Midbrain (tissue), 1 donor: ENCODE measurements at places on chromosomes 11 and 22.

- DNase-seq = peak; percentile 8
Observed at GRCh38 chr11:130370845-130371590, 56.3 kb upstream of the ZBTB44 start.

- no peak for DNase-seq
Observed at GRCh38 chr11:2358754-2359442, 18.2 kb upstream of the CD81 start.

GRCh38 chr11:126403658-126404057 is 48.2 kb downstream of the ST3GAL4 start:
- DNase-seq = no peak

- peak; percentile 1 for DNase-seq
Observed at GRCh38 chr11:100632941-100633452, 54.1 kb upstream of the ARHGAP42 start.

DNA sequence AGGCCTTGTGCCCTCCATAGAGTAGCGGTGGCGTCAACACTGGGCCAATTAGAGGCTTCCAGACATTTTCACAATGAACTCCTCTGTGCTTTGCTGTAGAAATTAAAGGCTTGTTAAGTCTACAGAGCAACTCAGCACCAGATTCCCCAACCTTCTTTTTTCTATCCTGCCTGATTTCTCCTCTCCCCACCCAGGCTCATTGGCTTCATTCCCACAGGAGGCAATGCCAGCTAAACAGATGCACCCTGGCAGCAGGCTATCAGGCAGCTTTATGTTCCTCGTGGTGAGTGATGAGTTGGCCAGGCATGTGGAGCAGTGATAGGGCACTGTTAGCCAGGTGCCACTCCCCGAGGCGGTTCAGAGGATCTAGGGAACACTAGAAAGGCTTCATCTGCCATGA is 4.8 kb downstream of the DIXDC1 start:
- peak; percentile 50 for DNase-seq

GRCh38 chr11:45816614-45817013 is 11.7 kb downstream of the SLC35C1 start:
- DNase-seq = no peak

- no peak for DNase-seq
Observed at GRCh38 chr11:15347969-15348734, 233.4 kb downstream of the INSC start.

GRCh38 chr22:23495614-23496444 is 84.3 kb downstream of the IGLL1 start:
- DNase-seq = no peak

DNA sequence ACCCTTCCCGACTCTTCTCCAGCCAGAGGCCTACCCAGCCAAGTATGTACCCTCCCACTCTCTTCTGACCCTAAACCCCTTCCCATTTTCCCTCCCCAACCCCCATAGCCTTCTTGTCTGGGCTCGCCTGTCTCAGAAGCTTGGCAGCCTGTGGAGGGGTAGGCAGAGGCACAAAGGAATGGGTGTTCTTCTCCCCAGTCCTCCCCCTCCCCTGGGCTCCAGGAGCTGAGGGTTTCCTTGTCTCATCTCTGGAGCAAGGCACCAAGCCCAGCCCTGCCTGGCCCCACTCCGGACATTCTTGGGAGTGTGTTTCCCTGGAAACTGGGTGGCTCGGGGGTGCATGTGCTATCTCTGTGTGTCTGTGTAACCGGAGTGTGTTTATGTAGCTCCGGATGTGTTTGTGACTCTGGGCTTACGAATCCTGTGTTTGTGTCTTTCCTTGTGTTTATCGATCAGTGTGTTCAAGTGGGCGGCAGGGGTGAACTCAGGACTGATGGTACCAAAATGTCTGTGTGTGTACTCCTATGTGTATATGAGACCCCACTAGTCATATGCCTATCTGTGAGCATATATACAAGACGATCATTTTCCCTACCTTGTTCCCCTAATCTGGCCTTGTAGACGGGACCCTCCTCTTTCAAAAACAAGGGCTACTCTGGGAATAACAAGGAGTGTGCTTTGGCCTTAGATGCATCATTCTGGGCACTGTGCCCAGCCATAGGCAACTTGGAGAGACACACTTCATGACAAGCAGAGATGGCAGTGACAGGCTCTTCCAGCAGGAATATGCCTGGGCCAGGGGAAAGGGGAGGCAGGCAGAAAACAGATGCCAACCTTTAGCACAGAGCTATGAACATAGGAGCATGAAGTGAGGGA is 10.9 kb downstream of the PHLDB1 start:
- peak; percentile 61 for DNase-seq

DNA sequence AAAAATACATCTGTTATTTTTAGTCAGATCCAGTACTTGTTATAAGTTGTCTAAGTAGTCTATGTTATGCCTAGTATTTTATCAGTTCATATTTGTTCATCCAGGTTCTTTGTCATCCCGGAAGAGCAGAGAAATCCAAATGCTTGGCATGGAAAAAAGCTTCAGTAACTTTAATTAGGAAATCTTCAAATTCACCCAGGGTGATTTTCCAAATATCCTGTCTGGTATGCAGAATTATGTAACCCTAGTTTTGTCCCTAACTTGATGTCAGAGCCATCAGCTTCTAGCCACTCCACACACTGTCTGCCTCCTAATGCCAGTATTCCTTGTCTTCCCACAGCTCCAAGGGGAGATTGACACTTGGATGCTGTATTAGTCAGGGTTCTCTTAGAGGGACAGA is 216.2 kb downstream of the ARHGAP42 start:
- no peak for DNase-seq

DNA sequence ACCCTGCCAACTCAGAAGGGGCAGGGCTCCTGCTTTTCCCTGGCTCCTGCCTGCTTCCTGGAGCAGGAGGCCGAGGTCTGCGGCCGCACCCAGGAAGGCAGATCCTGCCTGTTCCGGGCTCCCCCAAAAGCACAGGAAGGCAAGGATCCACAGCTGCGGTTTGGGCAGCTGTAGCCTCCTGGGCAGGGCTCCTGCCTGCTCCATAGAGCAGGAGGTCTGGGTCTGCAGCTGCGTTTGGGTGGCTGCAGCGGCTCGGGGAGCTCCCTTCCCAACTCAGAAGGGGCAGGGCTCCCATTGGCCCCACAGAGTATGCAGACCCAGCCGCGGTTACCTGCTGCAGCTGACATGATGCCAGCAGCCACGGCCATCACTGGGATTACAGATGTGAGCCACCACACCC is 5.5 kb downstream of the UPK2 start:
- no peak for DNase-seq

DNA sequence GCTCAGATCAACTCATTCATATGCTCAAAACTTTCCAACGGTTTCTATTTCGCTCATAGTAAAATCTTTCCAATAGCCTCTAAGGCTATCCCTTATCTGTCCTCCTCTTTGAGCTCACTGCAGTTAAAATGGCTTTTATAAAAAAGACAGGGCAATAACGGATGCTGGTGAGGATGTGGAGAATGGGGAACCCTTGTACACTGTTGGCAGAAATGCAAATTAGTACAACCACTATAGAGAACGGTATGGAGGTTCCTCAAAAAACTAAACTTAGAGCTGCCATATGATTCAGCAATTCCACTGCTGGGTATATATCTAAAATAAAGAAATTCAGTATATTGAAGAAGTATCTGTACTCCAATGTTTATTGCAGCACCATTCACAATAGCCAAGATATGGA is 345.6 kb downstream of the DLG2 start:
- DNase-seq = no peak

- DNase-seq = peak; percentile 55
Observed at GRCh38 chr11:120303004-120303637, 22.0 kb upstream of the TLCD5 start.

GRCh38 chr11:123006860-123007542 is 25.4 kb upstream of the BSX start:
- DNase-seq = no peak

DNA sequence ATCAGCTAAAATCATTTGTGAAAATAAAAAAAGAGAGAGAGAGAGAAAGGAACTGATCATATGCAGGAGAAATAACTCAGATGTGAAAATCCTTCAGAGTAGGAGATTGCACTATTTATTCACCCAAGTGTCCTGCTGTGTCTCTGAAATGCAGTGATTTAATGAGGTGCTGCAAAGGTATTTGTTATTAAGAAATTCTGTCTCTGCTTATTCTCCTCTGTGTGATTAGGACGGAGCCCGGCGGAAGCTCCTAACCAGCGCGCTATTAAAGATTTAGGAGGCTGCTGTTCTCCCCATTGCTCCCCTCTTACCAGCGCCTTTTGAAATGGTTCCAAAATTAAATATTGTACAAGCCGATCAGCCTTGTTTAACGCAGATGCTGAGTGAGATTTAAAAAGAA is 528.3 kb downstream of the BUD13 start:
- DNase-seq = no peak

DNA sequence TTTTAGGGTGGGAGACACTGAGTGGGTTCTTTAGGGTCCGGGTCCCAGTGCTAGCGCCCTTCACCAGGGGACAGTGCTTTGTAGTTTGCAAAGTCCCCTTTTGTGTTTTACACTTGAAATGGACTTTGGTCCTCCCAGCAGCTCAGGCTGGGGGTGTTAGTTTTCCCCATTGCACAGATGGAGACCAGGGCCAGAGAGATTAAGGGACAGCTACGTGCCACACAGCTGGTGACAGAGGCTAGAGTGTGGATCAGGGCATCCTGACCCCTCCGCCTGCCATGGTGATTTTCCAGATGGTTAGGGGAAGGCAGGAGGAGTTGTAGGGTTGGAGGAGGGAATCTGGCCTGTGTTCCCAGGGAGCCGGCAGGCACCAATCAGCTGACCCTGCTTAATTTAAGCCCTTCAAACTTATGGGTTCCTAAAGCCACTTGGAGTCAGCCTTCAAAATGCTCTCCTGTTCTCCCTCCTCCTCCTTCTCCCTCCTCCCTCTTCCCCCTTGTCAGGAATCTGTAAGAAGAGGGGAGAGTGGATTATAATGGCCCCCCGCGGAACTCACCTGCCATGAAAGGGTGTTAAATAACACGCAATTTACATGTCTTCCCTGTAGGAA is 22.5 kb upstream of the MPPED1 start:
- no peak for DNase-seq

DNA sequence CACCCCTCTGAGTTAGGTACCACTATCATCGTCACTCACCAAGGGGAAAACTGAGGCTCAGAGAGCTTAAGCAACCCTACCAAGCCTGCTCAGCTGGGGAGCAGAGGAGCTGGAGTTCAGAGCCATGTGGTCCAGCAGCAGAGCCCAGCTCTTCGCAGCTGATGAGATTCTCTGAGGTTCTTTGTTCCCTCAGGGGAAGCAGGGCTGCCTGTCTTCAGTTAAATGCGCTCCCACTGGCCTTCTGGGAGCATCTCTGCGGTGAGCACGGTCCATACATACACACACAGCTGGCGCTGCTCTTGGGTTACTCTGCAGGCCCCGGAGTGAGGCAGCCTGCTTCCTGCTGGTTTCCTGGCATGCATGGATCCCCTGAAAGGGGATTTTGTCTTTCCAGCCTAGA is 5.2 kb upstream of the PTGDR2 start:
- DNase-seq = no peak

- peak; percentile 73 for DNase-seq
Observed at GRCh38 chr11:117443266-117444186, 115.9 kb downstream of the CEP164 start.

- no peak for DNase-seq
Observed at GRCh38 chr11:116694815-116695590, 77.8 kb downstream of the BUD13 start.

- peak; percentile 25 for DNase-seq
Observed at GRCh38 chr11:64745189-64745520, 1.2 kb upstream of the RASGRP2 start.

GRCh38 chr22:22817468-22818201 is 70.0 kb upstream of the IGLL5 start:
- DNase-seq = no peak

- no peak for DNase-seq
Observed at GRCh38 chr11:23201936-23202522, 341.8 kb upstream of the CCDC179 start.

DNA sequence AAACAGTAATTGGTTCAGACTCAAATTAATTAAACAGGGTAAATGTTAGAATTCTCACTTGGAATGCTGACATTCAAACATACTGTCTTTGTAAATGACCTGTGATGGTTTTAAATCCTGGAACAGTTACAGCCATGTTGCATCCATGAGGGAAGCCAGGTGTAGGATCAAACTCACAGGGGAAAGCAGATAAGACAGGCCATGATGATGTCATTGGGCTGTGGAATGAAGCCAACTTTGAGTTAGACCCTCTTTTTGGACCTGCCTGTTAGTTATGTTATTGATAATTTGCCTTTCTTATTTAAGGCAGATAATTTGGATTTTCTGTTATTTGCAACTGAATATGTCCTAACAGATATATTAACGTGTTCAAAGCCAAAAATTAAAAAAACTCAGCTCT is 39.3 kb upstream of the ABTB2 start:
- no peak for DNase-seq

- DNase-seq = no peak
Observed at GRCh38 chr22:45059296-45059695, 49.5 kb upstream of the PHF21B start.

GRCh38 chr11:19101796-19102520 is 15.0 kb upstream of the ZDHHC13 start:
- DNase-seq = no peak

GRCh38 chr11:126981635-126982034 is 18.9 kb downstream of the KIRREL3 start:
- no peak for DNase-seq

DNA sequence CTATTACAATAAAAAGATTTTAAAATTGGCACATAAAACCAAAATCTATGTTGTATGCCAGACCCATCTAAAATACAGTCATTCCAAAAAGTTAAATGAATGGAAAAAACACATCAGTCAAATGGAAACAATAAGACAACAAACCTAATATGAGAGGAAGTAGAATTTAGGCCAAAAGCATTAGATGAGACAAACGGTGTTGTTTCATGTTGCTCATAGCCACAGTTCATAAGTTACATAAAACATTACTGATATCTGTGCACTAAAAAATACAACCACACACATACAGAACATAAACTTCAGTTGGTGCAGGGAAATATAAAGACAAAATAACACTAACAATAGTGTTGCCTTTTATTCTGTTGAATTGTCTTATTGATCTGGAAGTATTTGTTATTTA is 661.9 kb downstream of the CNTN5 start:
- no peak for DNase-seq

DNA sequence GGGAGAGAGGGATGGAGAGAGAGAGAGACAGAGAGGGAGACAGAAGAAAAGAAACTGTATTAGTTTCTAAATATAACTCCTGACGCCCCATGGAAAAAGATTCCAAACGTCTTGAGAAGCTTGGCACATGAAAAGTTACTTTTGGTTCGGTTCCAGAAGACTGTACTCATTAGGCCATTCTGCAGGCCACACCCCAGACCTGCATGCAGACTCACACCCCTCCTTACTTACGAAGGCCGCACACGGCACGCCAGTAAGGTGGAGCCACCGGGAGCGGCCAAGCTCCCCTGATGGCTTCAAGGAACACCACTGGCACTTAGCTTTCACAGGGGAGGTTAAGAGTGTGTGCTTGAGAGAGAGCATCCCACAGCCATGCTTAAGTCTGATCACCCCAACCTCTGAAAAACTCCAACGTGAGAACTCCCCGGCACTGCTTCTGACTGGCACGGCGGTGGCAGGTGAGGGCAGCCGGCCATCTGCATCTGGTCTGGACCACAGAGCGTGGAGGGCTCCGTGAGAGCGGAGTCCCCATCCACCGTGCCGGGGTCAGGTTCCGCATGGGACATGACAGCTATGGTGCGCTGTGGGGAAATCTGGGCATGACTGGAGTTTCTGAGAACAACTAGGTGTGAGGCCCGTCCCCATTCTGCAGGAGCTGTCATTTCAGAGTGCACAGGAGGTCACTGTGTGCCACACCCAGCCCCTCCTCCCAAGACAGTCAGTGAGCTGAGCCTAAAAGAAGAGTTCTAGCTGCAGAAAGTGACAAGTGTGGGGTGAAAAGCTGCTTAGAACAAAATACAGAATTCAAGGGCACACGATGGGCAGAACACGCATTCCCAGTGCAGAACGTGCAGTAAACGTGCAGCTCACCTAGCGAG is 62.4 kb downstream of the MYH9 start:
- DNase-seq = no peak
